ENCODE measurements at places on chromosomes 2 and 18.

DNA sequence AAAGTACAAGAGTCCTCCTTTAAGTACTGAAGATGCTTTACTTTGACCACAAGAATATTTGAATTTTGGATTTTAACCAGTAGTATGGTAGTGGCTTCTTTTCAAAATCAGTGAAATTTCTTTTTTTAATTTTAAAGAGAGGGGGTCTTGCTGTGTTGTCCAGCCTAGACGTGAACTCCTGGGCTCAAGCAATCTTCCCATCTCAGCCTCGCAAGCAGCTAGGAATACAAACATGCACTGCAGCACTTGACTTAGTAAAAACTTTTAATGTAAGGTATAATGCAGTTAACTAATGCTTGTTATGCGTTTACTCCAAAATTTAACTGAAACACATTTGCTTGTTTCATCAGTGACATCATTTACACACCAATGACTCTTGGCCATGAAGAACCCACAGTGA is 49.6 kb downstream of the EML4 start:
- DNase-seq = no peak

DNA sequence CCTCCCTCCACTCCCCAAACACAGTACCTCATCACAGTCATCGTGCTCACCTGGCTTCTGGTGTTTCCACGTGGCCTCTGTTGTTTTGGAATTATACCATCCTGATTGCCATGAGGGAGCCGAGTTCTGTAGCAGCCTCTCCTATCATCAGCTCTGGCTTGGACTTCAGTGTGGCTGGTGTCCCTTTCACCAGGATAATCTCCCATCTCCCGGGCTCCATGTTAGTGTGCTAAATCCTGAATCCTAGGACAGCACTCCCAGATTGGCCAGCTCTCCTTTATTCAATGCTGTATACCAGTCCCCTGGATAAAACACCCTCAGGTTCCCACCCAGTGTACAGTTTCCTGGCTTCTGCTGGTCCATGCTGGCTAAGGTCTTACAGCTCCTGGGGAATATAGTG is 53.3 kb downstream of the LONRF2 start:
- DNase-seq = no peak

DNA sequence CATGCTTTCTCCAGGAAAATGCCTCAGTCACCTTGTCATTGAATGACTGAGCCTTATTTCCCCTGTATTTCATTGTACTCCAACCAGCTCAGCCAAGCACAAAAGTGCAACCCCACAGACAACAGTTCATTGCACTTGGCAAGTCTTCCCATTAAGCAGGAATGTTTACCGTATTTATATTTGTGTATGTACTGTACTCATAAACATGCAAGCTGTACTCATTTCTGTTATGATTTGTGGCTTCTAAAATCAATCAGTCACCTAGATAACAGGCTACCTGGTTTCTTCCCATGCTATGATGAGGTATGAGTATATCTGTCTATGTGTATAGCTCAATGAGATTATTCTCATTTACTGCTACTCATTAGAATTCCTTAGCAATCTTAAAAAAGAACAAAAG is 505.5 kb upstream of the FAM98A start:
- DNase-seq = no peak

- DNase-seq = no peak
These were observed 25.3 kb upstream of the BOD1L2 start for GRCh38 chr18:57121542-57122112.

GRCh38 chr2:195482010-195482409 is 175.0 kb upstream of the SLC39A10 start:
- no peak for DNase-seq

- DNase-seq = no peak
These were observed 1345.1 kb downstream of the SUCLG1 start for GRCh38 chr2:83113953-83114352.

GRCh38 chr2:191676790-191677645 is 918 bp upstream of the NABP1 start:
- DNase-seq = no peak

GRCh38 chr18:42915299-42915698 is 200.2 kb downstream of the RIT2 start:
- no peak for DNase-seq

- no peak for DNase-seq
These were observed 69.9 kb downstream of the LIMS1 start for GRCh38 chr2:108604196-108604595.

DNA sequence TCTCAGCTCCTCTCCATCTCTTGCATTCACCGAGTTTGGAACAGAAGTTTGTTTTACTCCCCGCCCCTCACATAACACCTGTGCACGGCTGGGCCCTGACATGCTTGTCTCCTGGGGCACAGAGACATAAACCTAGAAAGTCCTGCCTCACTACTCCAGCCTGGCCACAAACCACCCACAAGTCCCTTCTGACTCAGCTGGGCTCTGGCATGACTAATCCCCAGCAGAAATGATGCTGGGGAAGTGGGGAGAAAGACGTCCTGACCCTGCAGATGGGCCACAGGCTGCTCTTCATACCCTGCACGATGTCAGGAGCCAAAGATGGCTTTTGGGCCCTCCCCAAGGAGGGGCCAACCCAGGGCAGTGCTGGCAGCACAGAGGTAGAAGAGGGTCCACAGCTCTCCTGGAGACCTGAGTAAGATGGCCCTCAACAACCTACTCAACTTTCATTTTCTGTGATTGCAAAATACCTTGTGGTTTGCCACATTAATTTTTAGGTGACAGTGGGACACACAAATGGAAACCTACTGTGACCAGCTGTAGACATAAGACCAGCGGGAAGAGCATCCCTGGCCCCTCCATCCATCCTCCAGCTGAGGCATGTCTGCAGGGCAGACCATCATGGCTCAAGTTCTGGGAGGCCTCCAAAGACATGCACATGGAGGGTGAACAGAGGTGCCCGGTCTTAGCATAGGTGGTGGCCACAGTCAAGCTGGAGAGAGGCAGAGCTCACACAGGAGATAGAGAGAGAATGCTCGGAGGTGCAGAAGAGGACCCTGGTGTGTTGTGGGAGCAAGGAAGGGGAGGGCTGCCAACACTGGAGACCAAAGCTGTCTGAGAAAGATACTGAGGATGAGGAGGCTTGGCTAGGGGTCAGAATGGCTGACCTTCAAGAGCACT is 40.0 kb downstream of the DNMT3A start:
- DNase-seq = peak; percentile 55

- DNase-seq = no peak
These were observed 33.9 kb upstream of the CCDC102B start for GRCh38 chr18:68764016-68764415.

DNA sequence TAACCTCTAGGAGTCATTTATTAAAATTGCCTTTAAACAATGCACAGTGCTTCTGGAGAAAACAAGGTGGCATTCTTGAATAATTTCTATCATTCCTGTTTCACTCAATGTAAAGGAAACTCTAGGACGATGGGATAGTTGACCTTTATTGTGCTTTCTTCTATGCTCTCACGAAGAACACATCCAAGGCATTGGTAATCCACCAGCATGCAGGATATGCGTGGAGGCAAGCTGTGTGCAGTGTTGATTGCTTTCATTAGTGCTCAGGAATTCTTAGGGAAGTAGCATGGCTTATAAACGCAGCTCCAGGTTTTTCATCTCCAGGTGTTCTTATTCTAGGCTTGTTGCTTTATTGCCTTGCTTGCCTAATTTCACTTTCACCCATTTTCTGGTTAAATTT is 58.4 kb upstream of the CAVIN2 start:
- DNase-seq = no peak

DNA sequence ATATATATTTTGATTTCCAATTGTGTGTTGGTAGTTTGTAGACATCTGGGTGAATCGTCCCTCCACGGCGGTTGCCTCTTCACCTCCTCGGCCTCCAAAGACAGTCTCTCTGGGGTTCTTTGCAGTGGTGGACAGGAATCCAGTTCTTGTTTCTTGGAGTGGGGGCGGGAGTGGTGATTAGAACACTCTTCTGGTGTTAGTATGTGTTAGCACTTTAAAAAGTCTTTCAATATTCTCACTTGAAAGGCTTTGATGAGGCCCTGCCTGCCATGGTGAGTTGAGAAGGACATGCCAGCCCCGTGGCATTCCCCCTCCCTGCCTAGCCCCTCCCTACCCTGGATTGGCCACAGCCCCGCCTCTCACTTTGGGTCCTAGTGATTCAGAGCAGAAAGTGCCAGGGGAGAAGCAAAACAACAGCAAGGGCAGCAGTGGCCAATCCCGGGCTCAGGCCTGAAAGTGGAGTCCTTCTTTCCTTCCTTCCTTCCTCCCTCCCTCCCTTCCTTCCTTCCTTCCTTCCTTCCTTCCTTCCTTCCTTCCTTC is 316.8 kb upstream of the HS6ST1 start:
- DNase-seq = no peak

- no peak for DNase-seq
These were observed 23.5 kb upstream of the KLF11 start for GRCh38 chr2:10019602-10020400.

DNA sequence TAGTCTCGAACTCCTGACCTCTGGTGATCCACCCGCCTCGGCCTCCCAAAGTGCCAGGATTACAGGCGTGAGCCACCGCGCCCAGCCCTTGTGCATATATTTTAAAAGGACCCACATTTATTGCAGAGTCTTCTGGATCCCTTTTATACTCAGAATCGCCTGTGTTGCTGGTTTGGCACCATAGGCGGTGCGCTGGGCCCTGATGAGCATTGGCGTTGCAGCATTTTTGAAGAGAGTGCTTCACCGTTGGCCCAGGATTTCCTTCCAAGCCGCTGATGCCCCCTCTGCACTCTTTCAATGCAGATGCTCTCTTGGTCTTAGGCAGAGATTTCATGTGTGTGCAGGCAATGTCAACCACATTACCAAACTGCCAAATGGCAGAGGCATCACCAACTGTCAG is 13.5 kb upstream of the TFCP2L1 start:
- no peak for DNase-seq

DNA sequence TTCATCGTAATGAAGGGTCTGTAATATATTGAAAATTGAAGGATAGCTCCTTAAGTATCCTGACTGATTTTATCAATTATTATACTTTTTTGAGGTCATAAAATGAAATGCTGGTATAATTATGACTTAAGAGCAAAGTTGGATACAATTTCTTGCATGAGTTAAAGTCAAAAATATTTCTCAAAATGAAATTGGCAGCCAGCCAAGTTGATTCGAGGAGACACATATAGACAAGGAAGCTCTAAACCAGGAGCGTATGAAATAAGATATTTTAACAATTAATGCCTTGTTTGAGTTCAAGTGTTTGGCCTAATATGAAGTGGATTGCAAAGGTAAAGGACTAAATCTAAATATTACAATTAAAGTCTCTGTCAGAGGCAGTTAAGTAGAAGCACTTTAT is 260.4 kb upstream of the DSEL start:
- DNase-seq = no peak

- DNase-seq = no peak
These were observed 11.4 kb downstream of the PECR start for GRCh38 chr2:216070195-216070594.

GRCh38 chr2:105926960-105927678 is 182.4 kb downstream of the NCK2 start:
- DNase-seq = no peak

DNA sequence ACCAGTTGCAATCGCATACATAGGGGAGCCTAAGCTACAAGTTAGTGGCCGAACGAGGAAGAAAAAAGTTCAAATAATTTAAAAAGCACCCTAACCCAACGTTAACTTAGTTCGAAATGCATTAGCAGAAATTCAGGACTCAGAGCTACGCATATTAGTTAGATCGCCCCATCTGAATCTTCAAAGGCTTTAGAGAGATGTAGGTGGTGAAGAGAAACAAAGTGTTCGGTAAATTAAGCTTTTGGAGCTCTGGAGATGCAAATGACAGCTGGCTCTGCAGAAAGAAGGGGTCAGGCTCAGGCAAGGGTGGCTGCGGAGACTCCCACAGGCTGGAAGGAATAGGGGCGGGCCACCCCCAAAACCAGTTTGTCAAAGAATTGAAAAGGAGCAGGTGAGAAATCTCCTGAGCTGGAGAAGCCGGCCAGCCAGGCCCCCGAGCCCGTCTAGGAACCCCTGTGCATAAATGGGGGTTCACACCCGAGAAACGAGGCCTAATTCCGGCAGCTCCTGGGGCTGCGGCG is 621 bp downstream of the TXNL1 start:
- DNase-seq = no peak
